Forelimb muscle (tissue), 1 donor: ENCODE measurements at places on chromosomes 2 and 18. TPM values are rescaled to one million over a fixed set of nuclear protein-coding genes. Genes with fewer than 3 reads are reported as not detected.

TCF7L1 gene
- 34.6 TPM for polyA plus RNA-seq

HNMT gene
- 18.9 TPM for polyA plus RNA-seq

REG3A gene
- polyA plus RNA-seq = not detected

SCN9A gene
- 3.5 TPM for polyA plus RNA-seq

GKN1 gene
- polyA plus RNA-seq = not detected

EHBP1 gene
- 25.7 TPM for polyA plus RNA-seq

MARCO gene
- polyA plus RNA-seq = 1.4 TPM

ZSWIM2 gene
- polyA plus RNA-seq = not detected

TMEM37 gene
- polyA plus RNA-seq = 8.3 TPM

CCNT2 gene
- 43.3 TPM for polyA plus RNA-seq

GPR155 gene
- 4.3 TPM for polyA plus RNA-seq

GAD1 gene
- 0.83 TPM for polyA plus RNA-seq

PTGR3 gene
- 40.0 TPM for polyA plus RNA-seq

NXPH2 gene
- polyA plus RNA-seq = 13.0 TPM

COL3A1 gene
- 5,317 TPM for polyA plus RNA-seq

CDH20 gene
- polyA plus RNA-seq = 1.4 TPM

SLC5A7 gene
- polyA plus RNA-seq = 0.09 TPM

PRSS56 gene
- 3.4 TPM for polyA plus RNA-seq

NEURL3 gene
- 0.19 TPM for polyA plus RNA-seq

FAM110C gene
- 1.8 TPM for polyA plus RNA-seq

PLGLB2 gene
- polyA plus RNA-seq = not detected
